ENCODE measurements at places on chromosomes 2 and 18.

- no peak for DNase-seq
These were observed 149.8 kb downstream of the MYO5B start for GRCh38 chr18:50045126-50045525.

DNA sequence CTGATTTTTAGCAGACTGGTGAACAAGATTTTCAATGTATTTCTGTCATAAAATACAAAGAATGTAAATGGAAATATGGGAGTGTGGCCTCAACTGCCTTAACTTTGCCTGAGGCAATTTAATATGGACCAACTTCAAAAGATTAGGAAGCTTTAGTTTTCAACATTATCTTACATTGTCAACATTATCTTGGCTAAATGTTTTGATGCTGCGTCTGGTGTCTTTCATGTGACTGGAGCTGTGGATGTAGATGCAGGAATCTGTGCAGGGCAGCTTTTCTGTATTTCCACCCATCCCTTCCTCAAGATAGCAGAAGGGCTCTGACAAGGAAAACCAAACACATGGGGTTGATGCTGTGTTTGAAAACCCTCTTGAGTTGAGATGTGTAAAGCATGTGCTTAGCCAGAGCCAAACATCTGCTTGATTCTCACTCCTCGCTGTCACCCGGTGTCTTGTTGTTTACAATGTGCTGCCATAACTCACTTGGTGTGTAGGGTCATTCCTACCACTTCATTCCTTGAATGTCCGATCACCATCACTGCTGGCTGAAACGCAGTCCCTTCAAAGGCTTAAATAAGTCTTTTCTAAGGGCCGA lies 33.0 kb downstream of the COPS8 start:
- DNase-seq = no peak

DNA sequence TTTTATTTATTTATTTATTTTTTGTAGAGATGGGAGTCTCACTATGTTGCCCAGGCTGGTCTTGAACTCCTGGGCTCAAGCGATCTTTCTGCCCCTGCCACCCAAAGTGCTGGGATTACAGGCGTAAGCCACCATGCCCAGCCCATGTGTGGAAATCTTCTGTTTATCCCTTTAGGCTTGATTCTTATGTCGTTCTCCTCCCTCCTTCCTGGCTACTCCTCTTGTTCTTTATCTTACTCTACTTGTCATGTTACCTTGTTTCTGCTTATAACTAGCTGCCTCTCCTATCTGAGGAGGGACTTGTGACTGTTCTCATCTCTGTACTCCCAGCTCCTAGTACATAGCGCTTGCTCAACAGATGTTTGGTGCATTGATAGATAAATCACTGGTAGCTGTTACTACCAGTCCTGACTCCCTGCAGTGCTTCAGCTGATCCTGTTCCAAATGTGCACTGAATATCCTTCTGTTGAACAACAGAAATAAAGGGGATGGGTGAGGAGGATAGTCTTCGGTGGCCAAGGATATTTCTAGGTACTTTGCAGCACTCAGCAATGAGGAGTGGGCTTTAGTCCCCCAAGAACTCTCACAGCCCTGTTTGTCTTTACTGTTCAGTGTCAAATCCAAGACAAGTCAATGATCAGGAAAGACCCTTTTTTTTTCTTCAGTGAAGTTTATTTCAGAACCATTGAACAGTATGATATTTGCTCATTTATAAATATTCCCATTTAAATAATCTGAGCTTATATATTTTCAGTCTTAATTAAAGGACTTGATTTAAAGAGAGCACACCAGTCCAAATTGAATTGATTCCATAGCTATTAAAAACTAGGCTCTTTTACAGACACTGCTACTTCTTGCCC lies 7.2 kb downstream of the IL1B start:
- no peak for DNase-seq

- no peak for DNase-seq
These were observed 16.2 kb upstream of the LRATD1 start for GRCh38 chr2:14616342-14616741.

- DNase-seq = no peak
These were observed 70.2 kb downstream of the HRH4 start for GRCh38 chr18:24530630-24531111.

- no peak for DNase-seq
These were observed 34.9 kb downstream of the MEX3C start for GRCh38 chr18:51162617-51163016.

GRCh38 chr2:68420254-68420910 lies 46.7 kb downstream of the FBXO48 start:
- DNase-seq = no peak

GRCh38 chr18:8359481-8359880 lies 249.8 kb upstream of the RAB12 start:
- no peak for DNase-seq

GRCh38 chr18:31402026-31402373 lies 25.4 kb downstream of the DSG4 start:
- DNase-seq = no peak

GRCh38 chr18:27704736-27705361 lies 472.1 kb downstream of the CDH2 start:
- no peak for DNase-seq

- DNase-seq = no peak
These were observed 15.7 kb upstream of the C2orf69 start for GRCh38 chr2:199895406-199895805.

GRCh38 chr2:217527590-217528202 lies 475.1 kb downstream of the TNS1 start:
- DNase-seq = no peak

DNA sequence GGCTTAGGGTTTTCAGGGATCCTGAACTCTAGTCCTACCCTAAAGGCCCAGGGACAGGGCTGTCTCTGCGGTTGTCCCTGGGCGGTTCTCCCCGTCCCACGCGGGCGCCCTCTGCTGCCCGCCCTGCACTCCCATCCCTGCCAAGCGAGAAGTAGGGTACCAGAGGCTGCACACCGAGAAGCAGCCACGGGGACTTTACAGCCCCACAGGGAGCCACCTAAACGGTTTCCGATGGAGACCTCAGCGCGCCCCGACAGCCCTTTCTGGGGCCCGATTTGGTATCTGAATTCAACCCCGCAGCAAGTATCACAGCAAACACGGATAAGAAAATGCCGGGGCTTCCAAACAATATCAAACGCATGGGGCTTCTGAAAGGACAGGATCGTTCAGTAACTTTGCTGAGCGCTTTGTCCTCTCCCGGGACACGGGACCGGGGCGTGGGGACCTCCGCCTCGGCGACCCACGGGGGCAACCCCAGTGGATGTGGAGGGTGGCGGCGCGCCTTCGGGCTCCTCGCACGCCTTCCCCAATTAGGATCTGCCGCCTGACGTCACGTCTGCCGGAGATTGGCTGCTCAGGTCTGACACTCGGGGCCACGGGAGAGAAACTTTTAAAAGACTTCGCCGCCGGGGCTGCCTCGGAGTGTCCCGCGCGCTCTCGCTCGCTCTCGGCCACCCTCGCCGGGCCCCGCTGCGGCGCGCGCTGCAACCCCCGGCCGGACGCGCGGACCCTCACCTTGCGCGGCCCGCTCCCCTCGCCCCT lies at the start of gene LTBP1:
TSS of gene LTBP1 (plus strand) at position 640 of the 762 bp plus-strand sequence. CDS start 372 bp downstream, outside the sequence.
- DNase-seq = peak; percentile 21

DNA sequence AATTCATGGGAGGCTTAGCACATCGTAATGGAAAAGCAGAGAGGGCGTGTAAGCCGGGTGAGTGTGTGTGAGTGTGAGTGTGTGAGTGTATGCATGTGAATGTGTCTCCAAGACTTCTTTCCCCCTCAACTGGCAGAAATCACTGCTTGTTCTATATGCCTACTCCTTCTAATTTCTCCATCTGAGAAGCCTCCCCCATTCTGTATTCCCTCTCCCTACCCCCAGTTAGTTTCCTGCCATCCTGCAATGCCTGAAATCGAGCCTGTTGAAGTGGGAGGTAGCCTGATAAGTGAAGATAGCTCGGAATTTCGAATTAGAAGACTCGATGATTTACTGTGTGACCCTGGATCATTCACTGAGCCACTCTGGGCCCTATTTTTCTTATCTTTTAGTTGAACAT lies 30.0 kb upstream of the YWHAQ start:
- DNase-seq = no peak

GRCh38 chr2:235670974-235671787 lies 177.3 kb downstream of the AGAP1 start:
- no peak for DNase-seq

DNA sequence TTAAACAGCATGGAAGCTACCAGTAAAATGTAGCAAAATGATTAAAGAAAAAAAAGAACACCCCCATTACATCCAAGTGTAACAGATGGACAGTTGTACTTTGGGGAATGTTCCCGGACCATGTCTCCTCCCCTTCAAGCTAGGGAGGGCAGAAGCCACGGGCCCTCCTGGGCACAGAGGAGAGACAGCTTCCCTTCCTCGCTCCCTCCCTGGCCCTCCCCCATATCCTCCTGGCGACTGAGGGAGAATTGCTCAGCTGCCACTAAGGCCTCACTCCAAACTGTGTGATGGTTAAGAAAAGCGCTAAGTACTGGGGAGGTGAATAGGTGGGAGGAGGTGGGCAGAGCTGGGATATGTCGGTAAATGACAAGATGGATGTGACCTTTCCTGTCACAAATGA lies 358.0 kb downstream of the HRH4 start:
- no peak for DNase-seq

DNA sequence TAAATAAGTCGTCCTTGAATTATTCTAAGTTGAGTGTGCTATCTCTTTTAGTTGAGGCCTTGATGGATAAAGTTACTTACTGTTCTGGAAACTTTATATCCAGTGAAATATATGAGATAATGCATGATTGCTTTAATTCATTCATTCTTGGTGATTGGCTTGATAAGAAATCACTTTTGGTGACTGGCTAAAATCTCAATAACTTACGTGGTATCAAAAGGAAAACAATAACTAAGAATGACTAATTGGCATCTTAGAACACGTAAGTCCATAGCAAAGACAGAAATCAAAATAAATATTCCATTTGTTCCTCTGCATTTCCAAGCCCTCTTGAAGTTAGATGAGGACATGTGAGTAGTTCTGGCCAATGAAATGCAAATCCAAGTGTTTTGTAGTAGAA lies 251.6 kb downstream of the NUP35 start:
- no peak for DNase-seq

GRCh38 chr2:233156001-233156400 lies 95.5 kb upstream of the ATG16L1 start:
- DNase-seq = no peak

- no peak for DNase-seq
These were observed 40.6 kb downstream of the EHD3 start for GRCh38 chr2:31274401-31275075.

DNA sequence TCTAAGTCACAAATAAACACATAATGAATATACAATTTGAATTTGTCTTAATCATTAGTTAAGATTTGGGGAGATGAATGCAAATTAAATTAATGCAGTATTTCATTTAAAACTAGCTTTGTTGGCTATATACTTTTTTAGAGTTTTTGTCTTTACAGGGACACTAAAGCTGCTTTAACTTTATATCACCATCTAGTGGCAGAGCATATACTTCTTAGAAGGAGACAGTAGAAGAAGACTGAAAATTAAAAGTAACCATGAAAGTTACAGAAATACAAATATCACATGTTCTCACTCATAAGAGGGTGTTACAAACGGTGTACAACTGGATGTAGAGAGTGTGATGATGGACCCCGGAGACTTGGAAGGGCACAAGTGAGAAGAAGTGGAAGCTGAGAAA lies 268.3 kb upstream of the NETO1 start:
- DNase-seq = no peak

DNA sequence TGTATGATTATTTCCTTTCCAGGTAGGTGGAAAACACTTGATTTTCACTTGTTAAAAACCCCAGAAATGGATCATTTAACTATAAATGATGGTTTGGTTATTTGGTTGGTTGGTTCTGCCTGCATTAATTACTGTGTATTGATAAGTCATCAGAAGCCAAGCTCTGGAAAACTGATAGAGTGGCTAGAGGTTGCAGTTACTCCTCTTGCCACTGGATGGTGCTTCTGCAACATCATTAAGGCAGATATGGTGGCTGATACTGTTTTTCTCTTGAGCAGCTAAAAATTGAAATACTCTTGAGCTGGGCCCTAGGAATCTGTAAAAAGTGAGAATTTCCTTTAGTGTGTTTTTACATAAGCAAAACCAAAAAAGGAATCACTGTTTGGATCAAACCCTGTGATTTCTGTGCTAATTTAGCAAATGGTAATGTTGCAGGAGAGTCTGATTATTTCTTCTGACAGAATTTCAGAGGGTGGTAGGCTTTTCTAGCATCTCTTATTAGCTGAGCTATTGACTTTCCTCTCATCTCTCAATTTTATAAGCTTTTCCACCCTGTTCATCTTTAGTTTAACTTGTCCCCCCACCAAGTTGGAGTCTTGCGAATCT lies 54.3 kb downstream of the RAB10 start:
- no peak for DNase-seq

- no peak for DNase-seq
These were observed 404.1 kb downstream of the CBLN2 start for GRCh38 chr18:72140007-72140406.

GRCh38 chr2:232593982-232594381 lies 39.4 kb upstream of the EFHD1 start:
- DNase-seq = no peak

- DNase-seq = no peak
These were observed 73.1 kb upstream of the DSG1 start for GRCh38 chr18:31244771-31245394.

DNA sequence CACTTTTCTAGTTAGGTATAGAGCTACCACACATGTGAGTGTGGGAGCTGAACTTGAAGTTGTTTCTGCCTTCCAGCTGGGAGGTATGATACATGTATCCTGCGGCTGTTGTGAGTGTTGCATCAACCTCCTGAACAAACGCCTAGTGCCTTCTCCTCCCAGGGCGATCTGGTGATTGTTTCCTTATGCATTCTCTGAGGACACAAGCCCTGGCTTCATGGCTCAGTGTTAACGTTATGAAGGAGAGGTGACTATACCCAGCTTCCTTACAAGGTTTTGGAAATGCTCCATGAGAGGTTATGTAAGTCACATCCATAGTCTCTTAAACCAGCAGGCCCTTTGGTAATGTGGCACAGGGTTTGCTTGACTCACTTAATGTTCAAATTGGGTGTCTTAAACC lies 64.9 kb downstream of the SPRED2 start:
- DNase-seq = no peak

GRCh38 chr2:8539743-8540551 lies 141.9 kb upstream of the ID2 start:
- peak; percentile 27 for DNase-seq

DNA sequence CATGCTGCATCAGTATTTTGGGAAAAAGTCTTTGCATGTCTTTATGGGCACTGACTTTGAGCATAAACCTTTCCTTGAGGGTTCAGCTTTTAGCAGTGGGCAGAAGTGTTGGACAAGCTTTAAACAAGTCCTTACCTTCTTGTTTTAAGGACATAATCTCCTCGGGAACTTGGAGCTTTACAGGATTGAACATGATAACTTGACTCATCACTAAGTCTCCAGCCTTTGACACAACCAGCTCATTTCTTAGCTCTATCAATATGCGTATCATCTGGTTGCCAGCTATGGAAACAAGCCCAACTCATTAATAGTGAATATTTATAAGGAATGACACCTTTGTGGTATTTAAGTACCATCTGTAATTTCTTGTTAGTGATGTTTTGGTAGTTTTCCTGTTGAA lies 21.0 kb upstream of the RAB27B start:
- DNase-seq = no peak

All from substantia nigra (tissue), 51 donors.